Aorta (tissue), 5 donors: ENCODE measurements at places on chromosomes 12 and 14. TPM values are rescaled to one million over a fixed set of nuclear protein-coding genes. Genes with fewer than 3 reads are reported as not detected.

TAS2R31 gene
- 5.3 TPM for total RNA-seq

SERPINA4 gene
- total RNA-seq: not detected

ACVRL1 gene
- total RNA-seq: 96.9 TPM

KRT77 gene
- not detected for total RNA-seq

MUCL1 gene
- total RNA-seq: not detected

ST8SIA1 gene
- 3.6 TPM for total RNA-seq

DNA sequence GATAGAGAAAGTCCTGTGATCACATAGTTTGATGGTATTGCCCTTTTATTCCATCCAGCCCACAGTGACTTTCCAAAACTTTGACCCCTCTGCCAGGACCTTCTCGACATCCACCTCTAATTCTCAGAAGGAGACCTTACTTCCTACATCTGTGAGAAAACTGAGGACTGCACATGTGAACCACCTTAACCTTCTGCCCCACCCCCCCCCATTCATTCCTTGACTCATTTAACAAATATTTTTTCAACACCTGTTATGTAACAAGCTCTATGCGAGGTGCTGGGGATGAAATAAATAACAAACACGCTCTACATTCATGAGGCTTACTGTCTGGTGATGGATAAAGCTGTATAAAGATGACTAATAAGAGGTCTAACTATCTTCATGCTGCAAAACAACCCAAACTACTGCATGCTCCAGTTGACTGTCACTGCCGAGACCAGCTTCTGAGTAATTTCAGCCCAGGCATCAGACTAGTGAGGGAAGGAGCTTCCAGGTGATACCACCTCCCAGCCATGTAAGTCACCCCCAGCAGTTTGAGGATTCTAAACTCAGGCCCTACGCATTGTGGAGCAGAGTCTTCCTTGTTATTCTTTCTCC is 1.9 kb upstream of the HAL start:
- no peaks in the 10 kb centered on the region for H3K27me3 ChIP-seq
- DNase-seq: no peak
- no peak overlapping the region for H3K27ac ChIP-seq
- H3K36me3 ChIP-seq: peaks cover 3% of the 10 kb centered on the region
- no peaks in the 10 kb centered on the region for H3K4me1 ChIP-seq

GRCh38 chr14:65414961-65415589 is 2.5 kb downstream of the FUT8 start:
- DNase-seq: no peak
- no peaks in the 10 kb centered on the region for H3K36me3 ChIP-seq
- no peak overlapping the region for H3K4me3 ChIP-seq
- no peaks in the 10 kb centered on the region for H3K27me3 ChIP-seq
- no peak overlapping the region for H3K27ac ChIP-seq

- H3K27ac ChIP-seq: no peak overlapping the region
- H3K4me3 ChIP-seq: no peak overlapping the region
- H3K4me1 ChIP-seq: no peaks in the 10 kb centered on the region
- no peaks in the 10 kb centered on the region for H3K27me3 ChIP-seq
- no peaks in the 10 kb centered on the region for H3K36me3 ChIP-seq
These were observed 86.1 kb upstream of the DYNC1H1 start for GRCh38 chr14:101878211-101878821.

- no peak overlapping the region for H3K4me3 ChIP-seq
- no peaks in the 10 kb centered on the region for H3K27me3 ChIP-seq
- no peak overlapping the region for H3K27ac ChIP-seq
- no peaks in the 10 kb centered on the region for H3K36me3 ChIP-seq
These were observed 123.9 kb downstream of the BRMS1L start for GRCh38 chr14:35949920-35950513.

- no peak for DNase-seq
- H3K4me3 ChIP-seq: no peak overlapping the region
- H3K27ac ChIP-seq: no peak overlapping the region
These were observed 64.5 kb upstream of the GTF2A1 start for GRCh38 chr14:81285245-81285644.
